ENCODE measurements at places on chromosomes 3 and 15.

GRCh38 chr3:43968465-43968864 is 273.2 kb upstream of the TOPAZ1 start:
- no peak for DNase-seq

DNA sequence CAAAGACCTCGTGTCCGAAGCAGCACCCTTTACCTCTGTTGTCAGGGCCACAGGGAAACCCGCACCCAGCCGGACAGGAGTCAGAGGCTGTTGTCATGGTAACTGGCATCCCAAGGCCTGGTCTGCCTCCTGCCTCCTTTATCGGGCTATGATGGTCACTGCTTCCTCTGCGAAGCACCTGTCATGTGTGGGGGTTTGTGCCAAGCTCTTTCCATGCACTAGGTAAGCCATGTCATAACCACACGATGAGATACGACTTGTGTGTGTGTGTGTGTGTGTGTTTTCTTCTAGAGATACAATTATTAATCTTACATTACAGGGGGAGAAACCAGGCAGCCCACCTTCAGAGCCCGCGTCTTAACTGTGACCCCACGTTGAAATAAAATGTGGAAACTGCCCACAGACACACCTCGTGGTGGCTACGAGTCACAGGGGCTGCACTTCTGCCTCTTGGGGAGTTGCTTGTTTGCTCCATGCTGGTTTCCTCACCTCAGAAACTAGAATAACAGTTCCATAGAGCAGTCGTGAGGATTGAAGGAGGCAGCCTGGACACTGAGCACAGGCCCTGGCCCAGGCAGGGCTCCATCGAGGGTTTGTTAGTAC is 18.0 kb downstream of the ZDHHC19 start:
- no peak for DNase-seq

DNA sequence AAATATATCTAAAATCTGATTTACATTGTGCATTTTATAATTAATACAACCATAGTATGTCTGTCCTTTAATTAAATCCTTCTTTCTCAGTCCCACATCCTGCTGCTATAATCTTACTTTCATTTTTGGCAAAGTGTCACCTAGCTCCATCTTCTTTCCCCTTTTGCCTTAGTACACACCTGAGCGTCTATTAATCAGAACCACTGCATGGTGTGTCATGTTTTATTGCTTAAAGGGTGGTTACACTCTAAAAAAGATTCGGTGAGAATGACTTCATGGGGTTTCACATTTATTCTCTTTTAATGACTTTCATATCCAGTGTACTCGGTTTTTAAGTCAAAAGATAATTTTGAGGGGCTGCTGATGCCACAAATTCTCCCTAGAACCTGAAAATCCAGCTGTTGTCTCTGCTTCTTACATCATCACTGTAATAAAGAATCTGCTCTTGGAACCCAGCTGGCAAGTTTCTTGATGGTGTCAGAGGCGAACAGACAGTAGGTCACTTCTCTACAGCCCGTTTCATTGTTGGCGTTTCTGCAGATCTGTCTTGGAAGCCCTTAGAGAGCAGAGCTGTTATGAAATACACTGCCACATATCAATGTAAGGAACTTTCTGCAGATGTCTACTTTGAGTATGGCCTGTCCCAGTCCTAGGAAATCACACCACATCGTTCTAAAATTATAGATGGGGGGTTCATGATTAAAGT is 99.7 kb downstream of the TIGIT start:
- no peak for DNase-seq

DNA sequence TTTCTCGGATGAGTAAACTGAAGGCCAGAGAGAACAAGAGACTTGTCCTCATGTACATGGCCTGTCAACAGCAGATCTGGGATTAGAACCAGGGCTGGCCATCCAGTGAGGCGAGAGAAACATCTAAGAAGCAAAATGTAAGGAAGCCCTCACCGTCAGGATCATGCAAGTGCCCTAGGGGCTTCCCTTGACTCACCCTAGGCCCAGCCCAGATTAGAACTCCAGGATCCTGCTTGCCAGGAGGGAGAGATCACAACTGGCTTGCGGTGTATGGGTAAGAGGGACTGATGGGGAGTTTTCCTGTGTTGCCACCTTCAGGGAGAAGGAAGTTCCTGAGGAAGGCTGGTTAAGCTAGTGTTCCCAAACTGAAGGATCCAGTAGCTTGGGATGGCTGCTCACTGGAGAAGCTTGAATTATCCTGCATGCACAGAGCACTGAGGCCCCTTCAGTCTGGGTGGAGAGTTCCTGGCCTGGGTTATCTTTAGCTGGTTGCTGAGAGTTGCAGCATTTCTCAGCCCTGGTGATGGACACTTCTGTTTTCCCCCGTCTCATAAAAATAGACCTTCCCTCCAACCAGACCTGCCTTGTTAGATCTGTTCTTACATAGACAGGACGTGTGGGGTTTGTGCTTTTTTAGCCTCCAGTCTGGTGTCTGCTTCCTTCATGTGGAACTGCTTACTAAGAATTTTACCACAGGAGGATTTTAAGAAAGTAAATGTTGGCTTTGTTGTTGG is 28.2 kb upstream of the XIRP1 start:
- no peak for DNase-seq

- no peak for DNase-seq
Measured at GRCh38 chr3:134064081-134064480, 34.4 kb upstream of the SLCO2A1 start.

- DNase-seq = peak; percentile 74
Measured at GRCh38 chr3:191328962-191329653, at the start of gene CCDC50. Gene CCDC50 (plus strand): TSS chr3:191329394. CDS start chr3:191329675, 281 bp downstream.

DNA sequence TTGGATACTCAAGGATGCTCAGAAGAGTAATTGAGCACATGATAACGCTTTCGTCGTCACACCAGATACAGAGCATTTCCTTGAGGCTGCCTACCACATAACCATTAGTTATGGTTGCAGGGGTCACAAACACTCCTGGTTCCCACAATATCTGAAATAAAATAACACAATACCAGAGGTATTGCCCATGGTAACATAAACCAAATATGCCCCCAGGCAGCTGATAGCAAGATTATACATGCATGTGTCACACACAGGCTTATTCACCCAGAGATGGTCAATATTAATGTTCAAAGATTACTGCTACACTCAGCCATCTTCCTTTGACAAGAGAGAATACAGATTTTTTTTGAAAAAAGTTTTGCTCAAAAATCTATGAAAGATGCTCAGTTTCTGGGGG is 7.3 kb downstream of the RPL39L start:
- no peak for DNase-seq

DNA sequence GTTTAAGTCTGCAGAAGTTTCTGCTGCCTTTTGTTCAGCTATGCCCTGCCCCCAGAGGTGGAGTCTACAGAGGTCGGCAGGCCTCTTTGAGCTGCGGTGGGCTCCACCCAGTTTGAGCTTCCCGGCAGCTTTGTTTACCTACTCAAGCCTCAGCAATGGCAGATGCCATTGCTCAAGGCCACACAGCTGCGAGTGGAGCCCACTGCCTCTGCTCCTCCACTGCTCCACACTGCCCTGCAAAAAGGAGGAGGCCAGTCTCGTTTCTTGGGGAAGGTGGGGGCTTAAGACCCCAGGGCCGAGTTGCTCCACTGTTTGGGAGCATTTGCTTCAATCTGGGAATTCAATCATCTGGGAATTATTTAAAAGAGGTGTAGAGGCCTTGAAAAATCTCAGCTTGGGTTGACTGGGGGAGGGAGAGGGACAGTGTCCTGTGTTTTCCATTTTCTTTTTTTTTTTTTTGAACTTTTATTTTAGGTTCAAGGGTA is 144.6 kb upstream of the MEF2A start:
- no peak for DNase-seq

- DNase-seq = no peak
Measured at GRCh38 chr3:31227131-31227562, 305.6 kb upstream of the STT3B start.

GRCh38 chr3:26655231-26655630 is 32.7 kb downstream of the LRRC3B start:
- no peak for DNase-seq

- no peak for DNase-seq
Measured at GRCh38 chr3:64179860-64180259, 45.4 kb downstream of the PRICKLE2 start.

GRCh38 chr3:30738605-30739004 is 132.2 kb downstream of the TGFBR2 start:
- no peak for DNase-seq

GRCh38 chr15:57285386-57285785 is 90.9 kb upstream of the CGNL1 start:
- DNase-seq = no peak

DNA sequence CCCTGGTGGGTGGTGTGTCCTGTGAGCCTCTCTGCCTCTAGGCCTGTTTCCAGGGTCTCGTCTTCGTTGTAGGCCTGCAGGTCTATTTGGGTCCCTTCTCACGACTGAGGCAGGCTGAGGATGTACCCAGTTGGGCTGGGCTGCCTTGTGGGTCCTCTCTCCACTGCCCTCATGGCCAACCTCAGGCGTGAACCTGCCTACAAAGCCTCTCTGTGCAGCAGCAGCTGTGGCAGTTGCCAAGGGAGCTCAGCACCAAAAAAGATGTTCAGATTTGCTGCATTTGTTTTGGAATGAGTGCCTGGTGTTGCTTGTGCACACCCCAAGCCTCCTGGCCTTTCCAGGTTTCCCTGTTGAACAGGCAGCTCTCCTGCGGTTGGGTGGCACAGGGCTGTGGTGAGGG is 13.4 kb downstream of the KLF13 start:
- DNase-seq = no peak

- DNase-seq = no peak
Measured at GRCh38 chr15:71273731-71274447, 158.6 kb downstream of the THSD4 start.

DNA sequence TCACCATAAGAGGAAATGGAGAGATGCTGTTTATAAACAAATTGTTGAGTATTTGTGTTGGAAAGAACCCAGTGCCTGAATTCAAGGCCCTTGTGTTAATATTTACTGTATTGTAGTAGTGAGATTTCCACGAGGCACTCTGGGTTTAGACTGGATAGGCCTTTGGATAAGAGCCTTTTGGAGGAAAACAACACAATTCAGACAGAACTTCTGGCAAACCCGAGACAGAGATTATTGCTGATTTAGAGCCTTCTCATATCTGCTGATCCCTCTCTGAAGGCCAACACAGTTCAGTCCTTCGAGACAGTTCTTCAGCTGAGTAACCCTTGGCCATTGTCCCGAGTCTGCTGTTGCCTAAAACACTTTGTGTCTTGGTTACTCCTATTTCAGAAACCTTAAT is 55.7 kb downstream of the LMCD1 start:
- no peak for DNase-seq

DNA sequence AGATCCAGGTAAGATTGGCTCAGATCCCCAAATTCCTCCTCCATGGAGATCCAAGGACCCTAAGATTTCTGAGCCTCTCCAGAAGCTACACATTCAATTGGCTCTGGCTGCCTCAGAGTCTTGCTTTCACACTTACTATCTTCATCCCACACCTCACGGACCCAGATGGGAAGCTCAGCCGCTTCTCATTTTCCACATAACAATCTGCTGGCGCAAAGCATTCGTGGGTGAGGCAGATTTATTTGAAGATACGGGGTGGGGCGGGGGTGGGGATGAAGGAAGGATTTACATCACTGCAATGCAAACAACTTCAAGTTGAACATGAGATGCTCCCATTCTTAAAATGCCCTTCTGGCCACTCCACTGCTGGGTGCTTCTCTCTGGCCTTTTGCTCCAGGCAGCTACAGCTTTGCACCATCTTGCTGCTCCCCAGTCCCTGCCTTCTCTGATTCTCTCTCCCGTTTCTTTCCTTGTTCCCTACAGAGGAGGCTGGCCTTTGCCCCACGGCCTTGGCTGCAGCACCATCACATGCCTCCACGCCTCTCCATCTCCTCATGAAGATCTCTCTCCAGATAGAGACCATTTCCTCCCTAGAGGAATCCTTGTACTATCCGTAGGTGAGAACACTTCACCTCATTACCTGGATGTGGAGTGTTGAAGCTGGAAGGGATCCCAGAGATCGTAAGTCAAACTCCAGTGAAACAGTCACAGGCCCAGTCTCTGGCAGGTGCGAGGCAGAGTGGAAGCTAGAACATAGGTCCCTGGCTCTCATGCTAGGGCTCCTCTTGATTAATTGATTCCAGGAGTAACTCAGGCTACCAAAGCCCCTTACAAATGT is 175.9 kb downstream of the RPLP1 start:
- no peak for DNase-seq

DNA sequence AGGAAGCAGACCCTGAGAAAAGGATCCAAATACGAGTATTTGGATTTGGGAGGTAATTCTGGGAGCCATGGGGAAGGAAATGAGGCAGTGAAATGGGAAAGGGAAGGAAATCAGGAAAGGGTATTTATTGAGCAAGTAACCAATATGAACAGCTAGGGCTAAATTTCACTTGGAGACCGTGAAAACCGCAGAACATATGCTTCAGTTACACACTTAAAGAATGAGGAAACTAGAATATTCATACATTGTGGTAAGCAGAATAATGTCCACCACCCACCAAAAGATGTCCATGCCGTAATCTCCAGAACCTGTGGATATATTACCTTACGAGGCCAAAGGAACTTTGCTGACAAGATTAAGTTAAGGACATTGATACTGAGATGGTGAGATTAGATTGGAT is 63.3 kb downstream of the LRRN1 start:
- DNase-seq = no peak

GRCh38 chr3:16346413-16347081 is 81.5 kb downstream of the OXNAD1 start:
- DNase-seq = no peak

- no peak for DNase-seq
Measured at GRCh38 chr15:67176195-67176971, 78.1 kb downstream of the AAGAB start.

Data from hepatic stellate cell (primary cell).